ENCODE measurements at places on chromosomes 7 and 10.

- DNase-seq, result no peak
These were observed 51.7 kb upstream of the LEP start for GRCh38 chr7:128189231-128189930.

DNA sequence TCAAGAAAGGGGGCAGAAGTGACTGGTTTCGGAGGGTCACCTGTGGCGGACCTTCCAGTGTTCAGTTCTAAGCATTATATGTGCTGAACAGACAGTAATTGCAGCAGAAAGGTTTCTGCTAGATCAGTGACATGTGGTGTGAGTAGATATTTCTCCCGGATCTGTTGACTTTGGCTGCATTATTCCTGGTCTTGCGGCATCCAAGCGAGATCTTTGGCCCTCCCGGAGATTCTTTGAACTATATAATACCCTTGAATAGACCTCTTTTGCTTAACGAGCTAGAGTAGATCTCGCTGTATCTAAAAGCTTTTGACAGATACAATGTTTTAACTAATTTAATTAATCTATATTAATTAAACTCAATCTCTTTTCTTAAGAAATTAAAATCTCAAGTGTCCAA, 99.8 kb downstream of the PTN start:
- DNase-seq, result no peak

GRCh38 chr7:131131746-131132431, 195.8 kb upstream of the MKLN1 start:
- no peak for DNase-seq

GRCh38 chr10:50561816-50562215, 61.9 kb downstream of the SGMS1 start:
- no peak for DNase-seq

DNA sequence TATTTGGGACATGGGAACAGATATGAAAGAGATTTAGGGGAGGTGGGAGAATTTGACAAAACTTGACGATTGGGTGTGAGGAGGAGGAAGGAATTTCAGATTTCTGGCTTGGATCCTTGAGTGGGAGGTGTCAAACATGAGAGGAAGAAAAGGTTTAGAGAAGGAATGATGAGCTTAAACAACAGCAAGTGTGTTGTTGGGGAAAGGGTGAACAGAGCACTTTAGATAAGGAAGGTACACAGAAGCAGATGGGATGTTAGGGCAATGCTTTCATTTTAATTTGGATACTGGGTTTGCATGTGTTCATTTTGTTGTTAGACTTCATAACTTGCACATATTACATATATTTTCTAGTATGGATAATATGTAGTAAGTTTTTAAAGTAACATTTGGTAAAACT, 23.2 kb downstream of the REEP3 start:
- DNase-seq, result no peak

GRCh38 chr10:54940418-54940817, 139.4 kb upstream of the PCDH15 start:
- no peak for DNase-seq

DNA sequence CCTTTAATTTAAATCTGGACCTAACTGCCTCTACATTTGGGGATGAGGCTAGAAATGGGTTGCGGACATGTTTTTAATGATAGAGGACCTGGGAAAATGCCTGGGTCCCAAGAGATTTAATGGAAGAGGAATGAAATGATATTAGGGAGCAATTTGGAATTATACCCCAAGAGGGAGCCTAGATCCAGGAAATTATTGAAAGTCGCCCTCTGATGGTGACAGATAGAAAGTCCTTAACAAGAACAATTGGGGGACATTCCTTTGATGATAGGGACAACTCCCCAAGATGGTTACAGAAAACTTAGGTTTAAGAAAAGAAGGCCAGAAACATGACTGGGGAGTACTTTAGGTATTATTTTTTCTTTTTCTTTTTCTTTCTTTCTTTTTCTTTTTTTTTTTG, 9.5 kb upstream of the TSGA13 start:
- DNase-seq, result peak; percentile 8

DNA sequence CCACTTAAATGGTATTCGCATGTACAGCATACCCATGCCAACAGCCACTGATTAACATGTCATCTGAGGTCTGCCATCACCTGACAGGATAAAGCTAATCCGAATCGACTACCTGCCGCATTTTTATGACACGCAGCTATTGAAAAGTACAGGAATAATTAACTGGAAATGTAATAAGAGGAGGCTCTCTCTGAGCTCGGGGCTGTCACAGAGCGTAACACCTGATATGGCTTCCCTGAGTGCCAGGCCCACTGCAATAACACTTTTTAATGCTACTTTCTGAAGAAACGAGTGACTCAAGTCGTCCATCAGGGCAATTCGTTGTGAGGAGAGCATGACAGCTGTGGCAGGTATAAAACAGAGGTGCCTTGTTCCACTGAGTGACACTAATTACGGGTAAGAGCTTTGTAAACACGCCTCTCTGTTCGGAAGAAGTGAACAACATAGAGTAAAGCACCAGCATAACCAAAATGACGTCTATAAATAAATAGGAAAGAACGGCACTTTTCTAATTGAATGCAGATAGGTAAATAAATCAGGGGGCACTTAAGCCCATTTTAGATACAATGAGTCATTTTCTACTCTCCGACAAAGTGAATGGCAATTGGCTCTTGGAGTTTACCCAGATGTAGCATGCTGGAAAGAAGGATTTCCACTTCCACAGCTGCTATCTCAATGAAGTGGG, 56.5 kb upstream of the CREB5 start:
- no peak for DNase-seq

DNA sequence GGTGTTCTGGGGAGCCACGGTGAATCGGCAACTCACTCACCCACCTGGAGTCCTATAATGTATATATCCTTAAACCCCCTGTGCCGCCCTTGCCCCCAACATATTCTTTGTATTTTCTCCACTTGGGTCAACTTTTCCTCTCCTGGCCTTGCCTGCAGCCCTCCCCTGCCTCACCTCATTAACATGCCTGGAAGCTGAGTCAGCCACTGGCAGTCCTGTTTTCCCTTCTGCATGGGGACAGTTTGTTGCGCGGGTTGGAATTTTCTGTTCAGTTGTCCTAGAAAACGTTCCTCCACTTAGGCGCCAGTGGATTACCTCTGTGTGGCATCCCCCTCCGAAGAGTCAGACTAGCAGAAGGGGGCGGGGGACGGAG, 97.4 kb downstream of the C10orf105 start:
- no peak for DNase-seq

GRCh38 chr10:72337039-72337629, 17.6 kb downstream of the DNAJB12 start:
- DNase-seq, result peak; percentile 70

DNA sequence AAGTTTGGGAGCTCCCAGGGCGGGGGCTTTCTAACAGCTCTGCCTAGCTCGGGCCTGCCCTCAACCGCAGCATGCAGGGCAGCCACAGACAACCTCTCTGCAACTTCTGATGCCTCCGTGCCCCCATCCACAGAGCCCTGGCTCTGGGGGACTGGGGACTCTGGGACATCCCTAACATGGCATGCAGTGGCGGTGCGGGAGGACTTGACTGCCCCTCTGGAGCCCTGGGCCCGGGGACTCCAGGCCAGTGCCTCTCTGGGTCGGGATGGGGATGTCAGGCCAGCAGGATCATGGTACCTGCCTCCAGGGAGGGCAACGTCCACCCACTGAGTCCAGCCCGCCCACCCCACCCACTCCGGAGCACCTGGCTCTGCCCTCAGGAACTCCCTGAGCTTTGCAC, 520 bp upstream of the AQP1 start:
- DNase-seq, result no peak

- peak; percentile 30 for DNase-seq
These were observed 122.5 kb downstream of the OAT start for GRCh38 chr10:124296121-124296812.

GRCh38 chr7:76513817-76514799, 3.8 kb downstream of the UPK3B start:
- DNase-seq, result no peak

GRCh38 chr10:104641187-104641936, at the start of gene SORCS3:
Gene SORCS3, plus strand, starts transcription at chr10:104641290.
- DNase-seq, result no peak

DNA sequence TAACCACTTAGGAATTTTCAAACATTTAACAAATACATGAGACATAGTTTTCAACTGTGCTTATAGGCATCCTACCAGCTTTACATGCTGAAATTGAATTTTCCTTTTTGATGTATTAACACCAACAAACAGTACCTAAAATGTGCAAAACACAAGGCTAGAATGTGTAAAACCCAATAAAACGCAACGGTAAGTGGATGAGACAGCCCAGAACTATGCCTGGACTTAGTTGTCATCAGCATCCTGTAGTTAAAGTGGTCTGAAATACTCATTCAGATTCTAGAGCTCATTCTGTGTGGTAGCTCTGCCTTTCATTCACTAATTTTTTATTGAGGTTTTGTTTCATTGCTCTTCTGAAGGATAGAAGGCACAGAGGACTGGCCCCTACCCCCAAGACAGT, 137.1 kb downstream of the BMPER start:
- no peak for DNase-seq

GRCh38 chr7:99677013-99677647, 2.7 kb downstream of the CYP3A5 start:
- DNase-seq, result no peak

GRCh38 chr7:70047891-70048448, 449.7 kb downstream of the AUTS2 start:
- DNase-seq, result no peak

DNA sequence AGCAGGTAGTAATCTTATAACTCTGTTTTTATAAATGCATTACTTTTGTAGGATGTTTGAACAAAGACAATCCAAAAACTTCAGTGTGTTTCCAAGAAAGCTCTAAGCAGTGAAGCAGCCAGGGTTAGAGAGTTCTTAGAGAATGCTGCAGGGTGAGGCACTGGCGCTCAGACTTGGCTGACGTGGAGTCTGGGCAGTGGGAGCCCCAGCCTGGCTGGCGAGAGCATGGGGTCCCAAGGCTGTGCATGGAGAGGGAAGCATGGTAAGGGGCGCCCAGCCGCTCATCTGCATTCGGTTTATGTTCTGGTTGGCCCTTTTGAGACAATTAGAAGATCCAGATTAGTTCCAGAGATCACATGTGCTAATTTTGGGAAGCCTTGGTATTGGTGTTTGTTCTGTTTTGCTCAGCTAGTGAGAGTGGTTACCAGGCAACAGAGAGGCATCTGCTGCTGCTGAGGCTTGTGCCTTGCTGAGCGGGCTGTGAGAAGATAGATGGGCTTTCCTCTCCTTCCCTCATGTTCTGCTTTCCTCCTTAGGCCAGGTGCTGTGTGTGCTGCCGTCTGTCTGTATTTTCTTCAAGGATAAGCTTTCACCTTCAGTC, 10.3 kb downstream of the SUN1 start:
- DNase-seq, result peak; percentile 36

- DNase-seq, result no peak
These were observed 63.9 kb upstream of the LOXL4 start for GRCh38 chr10:98331885-98332284.

- no peak for DNase-seq
These were observed 59.7 kb downstream of the LCOR start for GRCh38 chr10:96891840-96892239.

DNA sequence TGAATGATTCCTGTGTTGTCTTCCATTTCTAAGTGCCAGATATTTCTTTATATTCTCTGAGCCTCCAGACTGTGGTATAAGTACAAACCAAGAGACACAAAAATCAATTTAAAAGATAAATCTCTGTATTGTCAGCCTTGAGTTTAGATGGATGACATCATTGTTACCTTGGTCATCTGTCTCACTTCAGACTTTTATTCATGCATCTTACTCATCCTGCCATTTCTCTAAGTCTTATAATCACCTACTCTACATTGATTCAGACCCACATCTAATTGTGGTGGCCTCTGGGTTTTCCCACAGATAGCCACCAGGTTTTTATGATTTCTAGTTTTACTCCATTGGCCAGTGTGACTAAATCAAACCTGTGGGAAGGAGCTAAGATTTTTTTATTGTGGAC, 26.8 kb upstream of the HDAC9 start:
- no peak for DNase-seq

All from cerebellum (tissue), 4 donors.